GM12865 (cell line): ENCODE measurements at places on chromosomes 12 and 14.

DNA sequence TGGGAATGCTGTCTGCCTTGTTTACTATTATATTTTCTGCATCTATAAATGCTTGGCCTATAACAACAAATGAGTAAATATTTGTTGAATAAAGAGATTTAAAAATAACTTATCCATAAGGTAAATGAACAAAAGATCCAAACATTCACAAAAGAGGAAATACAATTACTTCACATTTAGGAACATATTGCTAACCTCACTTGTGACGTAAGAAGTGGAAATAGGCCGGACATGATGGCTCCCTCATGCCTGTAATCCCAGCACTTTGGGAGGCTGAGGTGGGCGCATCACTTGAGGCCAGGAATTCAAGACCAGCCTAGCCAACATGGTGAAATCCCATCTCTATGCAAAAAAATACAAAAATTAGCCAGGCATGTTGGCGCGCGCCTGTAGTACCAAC is 25.7 kb upstream of the CKAP4 start:
- no peak for DNase-seq

- no peak for DNase-seq
These were observed 622.9 kb downstream of the RPS29 start for GRCh38 chr14:48963231-48963790.

- DNase-seq, result peak; percentile 74
These were observed 106.6 kb downstream of the PRICKLE1 start for GRCh38 chr12:42482748-42483520.

- peak; percentile 10 for DNase-seq
These were observed 261.5 kb downstream of the PCNX1 start for GRCh38 chr14:71168564-71169427.

GRCh38 chr14:105156414-105157375 is 11.9 kb downstream of the JAG2 start:
- DNase-seq, result no peak

DNA sequence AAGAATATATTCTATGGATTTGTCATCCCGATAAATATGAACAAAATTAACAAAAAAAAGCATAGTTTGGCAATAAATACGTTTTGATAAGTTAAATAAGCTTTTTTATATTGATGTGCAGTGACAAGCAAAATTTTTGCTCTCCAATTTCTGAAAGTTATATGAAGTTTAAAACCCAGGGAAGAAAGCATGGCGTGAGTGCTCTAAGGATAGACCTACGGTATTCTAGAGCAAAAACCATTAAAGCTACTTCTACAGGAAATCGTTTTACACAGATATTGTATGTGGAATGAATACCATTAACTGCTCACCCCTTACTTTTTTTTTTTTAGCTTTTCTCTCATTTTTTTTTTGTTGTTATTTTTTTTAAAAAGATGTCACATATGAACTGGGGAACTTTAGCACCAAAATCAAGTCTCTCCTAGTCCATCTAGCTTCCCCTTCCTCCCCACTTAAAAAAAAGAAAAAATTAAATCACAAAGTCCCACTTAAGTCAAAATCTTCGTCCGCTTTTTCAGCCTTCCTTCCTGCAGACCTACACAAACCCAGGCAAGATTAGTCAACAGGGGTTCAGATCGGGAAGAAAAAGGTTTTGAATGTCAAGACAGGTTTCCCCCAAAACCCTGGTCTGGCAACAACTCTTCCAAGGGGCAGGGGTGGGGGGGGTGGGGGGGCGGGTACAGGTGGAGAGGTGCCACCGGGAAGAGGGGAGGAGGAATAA is 4.4 kb downstream of the ZFP36L1 start:
- DNase-seq, result no peak

DNA sequence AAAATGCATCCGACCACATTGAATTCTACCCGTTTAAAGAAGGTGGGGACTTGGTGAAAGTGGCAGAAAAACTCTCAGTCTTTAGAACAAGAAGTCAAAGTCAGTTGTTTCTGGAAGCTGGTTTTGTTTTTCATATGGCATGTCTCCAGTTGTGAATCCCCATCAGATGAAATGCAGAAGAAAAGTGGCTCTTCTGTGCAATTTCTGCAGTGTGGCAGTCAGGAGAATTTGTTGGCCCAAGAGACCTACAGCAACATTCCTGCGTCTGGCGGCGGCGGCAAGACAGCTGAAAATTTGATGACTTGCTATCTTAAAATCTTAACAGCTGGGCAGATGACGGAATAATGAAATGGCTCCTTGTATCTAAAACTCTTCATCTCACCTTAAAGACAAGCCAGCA is 201.5 kb downstream of the FOXN3 start:
- no peak for DNase-seq

GRCh38 chr12:89117448-89118034 is 234.8 kb downstream of the DUSP6 start:
- no peak for DNase-seq

DNA sequence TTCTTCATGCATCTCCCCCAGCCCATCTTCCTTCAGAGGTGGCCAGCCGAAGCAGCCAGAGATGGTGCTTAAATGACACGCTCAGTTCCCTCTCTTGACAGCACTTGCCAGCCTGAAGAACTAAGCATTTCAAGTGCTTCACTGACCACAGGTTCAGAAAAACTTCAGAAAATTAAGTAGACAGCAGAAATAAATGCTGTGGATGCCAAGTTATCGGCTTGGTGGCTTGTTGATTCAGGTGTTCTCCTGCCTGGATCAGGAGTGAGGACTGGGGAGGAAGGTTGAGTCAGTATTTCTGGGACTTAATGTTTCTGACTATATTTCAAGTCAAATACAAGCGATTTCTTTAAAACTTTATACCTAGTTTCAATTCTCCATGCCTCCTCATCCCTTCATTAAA is 58.2 kb downstream of the CRACR2A start:
- DNase-seq, result no peak

DNA sequence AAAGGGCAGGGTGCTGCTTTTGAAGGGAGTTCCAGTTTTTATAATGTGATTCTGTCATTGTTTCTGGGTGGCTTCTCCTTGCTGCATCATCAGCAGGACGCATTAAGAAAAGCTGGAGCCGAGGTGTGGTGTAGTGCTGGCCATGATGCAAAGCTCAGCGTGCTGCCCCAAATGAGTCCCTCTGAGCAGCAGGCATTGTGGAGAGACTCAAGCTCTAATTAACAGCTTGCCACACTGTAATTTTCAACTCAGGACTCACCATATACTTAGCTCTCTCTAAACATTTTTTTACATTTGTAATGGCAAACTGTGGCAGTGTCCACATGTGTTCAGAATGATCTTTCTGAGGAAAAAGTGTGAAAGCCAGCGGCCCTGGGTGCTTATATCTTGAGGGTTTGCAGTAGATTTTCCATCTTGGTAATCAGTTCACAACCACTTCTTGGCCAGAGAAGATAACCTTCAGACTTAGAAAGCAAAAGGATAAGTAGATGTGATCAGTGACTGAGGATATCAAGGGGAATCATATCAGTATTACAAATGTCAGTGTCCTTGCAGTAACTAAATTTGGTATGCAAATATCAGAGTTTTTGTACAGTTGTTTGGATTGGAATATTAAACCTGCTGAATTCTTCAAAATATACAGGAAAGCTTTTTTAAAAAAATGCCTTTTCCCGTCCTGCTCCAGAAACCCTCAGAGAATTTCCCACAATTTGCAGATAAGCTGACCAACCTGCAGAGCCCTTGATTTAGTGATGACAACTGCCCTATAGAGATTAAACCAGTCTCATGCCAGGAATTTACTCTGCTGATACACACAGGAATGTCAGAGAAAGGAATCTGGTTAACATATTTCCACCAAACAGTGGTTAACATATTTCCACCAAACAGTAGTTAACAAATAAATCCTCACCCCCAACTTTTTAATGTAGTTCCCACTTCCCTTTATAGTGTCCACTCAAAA is 63.6 kb downstream of the DAAM1 start:
- no peak for DNase-seq

DNA sequence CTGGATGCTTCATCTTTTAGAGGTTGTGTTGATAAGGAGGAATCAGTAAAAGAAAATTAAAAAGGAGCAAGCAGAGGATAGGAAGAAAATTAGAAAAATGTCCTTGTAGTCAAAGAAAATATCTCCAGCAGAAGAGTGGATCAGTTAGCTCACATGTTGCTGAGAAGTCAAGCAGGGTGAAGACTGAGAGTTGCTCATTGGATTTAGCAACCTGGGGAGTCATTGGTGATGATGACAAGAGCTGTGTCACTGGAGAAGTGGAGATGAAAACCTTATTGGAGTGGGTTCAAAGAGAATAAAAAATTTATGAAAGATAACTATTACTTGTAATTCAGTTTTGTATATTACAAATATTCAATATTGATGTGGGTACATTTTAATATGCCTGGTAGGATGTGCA is 9.8 kb downstream of the FRMD6 start:
- no peak for DNase-seq

GRCh38 chr12:75086091-75087038 is 123.3 kb downstream of the KCNC2 start:
- DNase-seq, result no peak

DNA sequence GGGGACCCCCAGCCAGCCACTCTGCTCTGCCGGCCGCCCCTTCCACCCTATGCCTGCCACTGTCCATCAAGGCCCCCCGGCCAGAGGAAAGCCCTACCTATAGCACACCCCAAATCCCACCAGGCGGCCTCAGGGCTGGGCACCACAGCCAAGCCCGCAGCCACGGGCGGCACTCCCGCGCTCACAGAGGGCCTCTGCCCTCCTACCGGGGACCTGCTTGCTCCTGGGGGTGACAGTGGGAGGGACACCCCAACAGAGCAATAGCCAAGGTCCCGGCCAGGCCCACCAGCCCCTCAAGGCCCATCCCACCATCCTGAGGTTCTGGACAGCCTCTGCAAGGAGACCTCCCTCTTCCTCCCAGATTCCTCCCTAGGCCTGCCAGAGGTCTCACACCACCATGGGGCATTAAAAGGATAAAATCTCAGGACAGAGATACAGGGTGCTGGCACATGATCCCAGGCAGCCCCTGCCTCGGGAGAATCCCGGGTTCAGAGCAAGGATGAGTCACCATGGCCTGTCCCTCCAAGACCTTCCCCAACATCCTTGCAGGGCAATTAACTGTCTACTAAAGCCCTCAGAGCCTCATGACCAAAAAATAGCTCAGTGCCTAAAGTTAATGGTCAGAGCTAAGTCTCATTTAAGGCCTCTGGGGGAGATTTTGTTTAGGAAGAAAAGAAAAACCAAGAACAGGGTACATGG is 17.1 kb downstream of the CCDC85C start:
- DNase-seq, result no peak

- no peak for DNase-seq
These were observed 4.4 kb upstream of the CEBPE start for GRCh38 chr14:23123419-23123818.

DNA sequence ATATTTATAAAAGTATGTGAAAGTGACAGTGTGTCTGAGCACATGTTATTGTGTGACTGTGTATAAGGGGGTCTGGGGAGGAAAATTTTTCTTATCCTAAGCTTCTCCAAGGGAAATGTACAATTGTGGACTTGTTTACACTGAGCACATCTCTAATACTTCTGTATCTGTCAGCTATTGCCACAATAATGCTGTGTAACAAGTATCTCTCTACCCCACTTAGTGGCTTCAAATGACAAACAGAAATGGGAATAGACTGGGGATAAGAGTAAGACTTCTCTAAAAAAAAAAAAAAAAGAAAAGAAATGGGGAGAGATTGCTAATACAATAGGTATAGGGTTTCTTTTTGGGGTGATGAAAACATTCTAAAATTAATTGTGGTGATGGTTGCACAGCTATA is 44.3 kb upstream of the CCDC63 start:
- no peak for DNase-seq

- DNase-seq, result no peak
These were observed 66.2 kb downstream of the NTF3 start for GRCh38 chr12:5498076-5498475.

DNA sequence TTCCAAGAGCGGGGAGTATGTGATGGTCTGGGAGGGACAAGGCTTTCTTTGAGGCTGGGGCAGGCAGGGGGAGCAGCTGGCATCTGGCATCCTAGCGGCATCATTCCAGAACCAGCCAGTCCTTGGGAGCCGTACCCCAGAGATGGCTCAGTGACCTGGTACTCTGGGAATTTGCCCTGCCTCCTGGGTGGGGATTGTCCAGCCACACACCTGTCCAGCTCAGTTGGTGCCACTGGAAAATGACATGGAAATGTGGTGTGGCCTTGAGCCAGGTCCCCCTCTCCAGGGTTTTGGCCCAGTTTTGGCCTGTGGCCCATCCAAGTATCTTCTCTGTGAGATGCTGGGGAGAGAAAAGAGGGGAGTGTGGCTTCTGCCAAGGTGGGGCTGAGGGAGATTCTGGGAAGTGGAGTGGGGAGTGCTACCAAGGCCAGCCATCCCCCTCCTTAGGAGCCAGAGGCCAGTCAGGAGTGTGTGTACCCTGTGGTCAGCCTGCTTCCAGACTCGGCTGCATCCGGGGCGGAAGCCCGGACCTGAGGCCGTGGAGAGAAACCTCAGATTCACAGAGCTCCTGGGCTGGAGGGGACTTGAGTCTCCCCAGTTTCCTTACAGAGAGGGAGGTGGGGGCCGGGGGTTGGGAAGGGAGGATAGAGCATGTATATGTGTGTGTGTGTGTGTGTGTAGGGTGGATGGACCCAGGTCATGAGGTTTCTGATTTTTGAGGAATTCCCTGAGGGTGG is 14.7 kb upstream of the KRT80 start:
- no peak for DNase-seq

GRCh38 chr12:48789858-48790326 is 1.0 kb upstream of the ADCY6 start:
- DNase-seq, result no peak

- no peak for DNase-seq
These were observed 27.6 kb downstream of the EML1 start for GRCh38 chr14:99820702-99821331.

- peak; percentile 65 for DNase-seq
These were observed 285.8 kb downstream of the NRXN3 start for GRCh38 chr14:78455896-78456435.

- no peak for DNase-seq
These were observed 23.1 kb downstream of the TMEM121 start for GRCh38 chr14:105549481-105549880.

GRCh38 chr14:22998329-22999012 is 11.5 kb downstream of the C14orf93 start:
- DNase-seq, result no peak

DNA sequence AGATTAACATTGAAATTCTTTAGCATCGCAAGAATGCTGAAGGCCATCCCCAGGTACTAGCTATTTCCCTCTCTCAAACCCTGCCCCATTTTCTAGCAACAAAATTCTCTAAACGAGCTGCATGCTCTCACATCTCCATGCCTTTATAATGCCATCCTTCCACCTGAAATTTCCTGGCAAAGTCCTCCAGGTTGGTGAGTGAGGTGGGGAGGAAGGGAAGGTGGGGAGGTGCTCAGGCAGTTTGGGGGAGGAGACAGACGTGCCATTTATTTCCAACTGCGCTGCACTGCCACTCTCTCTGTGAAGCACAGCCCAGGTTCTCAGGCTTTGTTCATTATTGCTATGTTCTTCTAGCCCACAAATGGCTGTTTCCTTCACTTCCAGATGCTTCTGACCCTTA is 208.4 kb downstream of the PAWR start:
- DNase-seq, result no peak

- no peak for DNase-seq
These were observed 1.4 kb upstream of the RFLNA start for GRCh38 chr12:124293286-124294003.

DNA sequence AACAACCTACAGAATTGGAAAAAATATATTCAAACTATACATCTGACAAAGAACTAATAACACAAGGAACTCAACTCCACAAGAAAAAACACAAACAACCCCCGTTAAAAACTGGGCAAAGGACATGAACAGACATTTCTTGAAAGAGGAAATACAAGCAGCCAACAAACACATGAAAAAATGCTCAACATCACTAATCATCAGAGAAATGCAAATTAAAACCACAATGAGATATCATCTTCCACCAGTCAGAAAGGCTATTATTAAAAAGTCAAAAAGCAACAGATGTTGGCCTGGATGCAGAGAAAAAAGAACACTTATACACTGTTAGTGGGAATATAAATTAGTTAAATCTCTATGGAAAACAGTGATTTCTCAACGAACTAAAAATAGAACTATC is 82.6 kb upstream of the CCDC91 start:
- DNase-seq, result no peak
